ENCODE measurements at places on chromosomes 3 and 15.

- DNase-seq, result no peak
Observed at GRCh38 chr15:96893159-96893906, 562.8 kb downstream of the NR2F2 start.

DNA sequence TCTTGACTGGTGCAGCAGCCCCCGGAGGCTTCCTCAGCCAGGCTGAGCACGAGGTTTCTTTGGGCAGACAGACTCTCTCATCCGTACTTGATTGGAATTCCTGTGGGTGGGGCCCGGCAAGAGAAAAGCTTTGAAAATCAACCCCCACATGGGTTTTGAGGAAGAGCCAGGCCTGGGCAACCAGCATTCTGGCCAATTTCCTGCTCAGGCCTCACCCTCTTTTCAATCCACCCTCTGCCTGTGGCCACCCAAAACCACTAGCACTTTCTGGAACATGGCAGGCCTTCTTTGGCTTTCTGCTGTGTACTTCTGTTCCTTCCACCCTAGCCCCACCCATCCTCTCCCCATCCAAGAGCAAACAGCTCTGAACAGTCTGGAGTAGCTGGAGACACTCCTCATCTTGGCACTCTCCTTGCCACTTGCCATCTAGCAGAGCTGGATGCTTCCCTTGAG lies 5.9 kb downstream of the MYO5C start:
- no peak for DNase-seq

GRCh38 chr3:167241048-167241845 lies 138.8 kb downstream of the ZBBX start:
- no peak for DNase-seq

- DNase-seq, result no peak
Observed at GRCh38 chr3:197355713-197356112, 57.3 kb upstream of the DLG1 start.

GRCh38 chr3:145704020-145704419 lies 457.0 kb downstream of the PLOD2 start:
- no peak for DNase-seq

All from activated CD4-positive, alpha-beta T cell treated with anti-CD3 and anti-CD28 coated beads for 48 hours (primary cell).